ENCODE measurements at places on chromosomes 1 and 21.

- DNase-seq, result no peak
These were observed 44.4 kb upstream of the ANGPTL7 start for GRCh38 chr1:11144570-11145256.

DNA sequence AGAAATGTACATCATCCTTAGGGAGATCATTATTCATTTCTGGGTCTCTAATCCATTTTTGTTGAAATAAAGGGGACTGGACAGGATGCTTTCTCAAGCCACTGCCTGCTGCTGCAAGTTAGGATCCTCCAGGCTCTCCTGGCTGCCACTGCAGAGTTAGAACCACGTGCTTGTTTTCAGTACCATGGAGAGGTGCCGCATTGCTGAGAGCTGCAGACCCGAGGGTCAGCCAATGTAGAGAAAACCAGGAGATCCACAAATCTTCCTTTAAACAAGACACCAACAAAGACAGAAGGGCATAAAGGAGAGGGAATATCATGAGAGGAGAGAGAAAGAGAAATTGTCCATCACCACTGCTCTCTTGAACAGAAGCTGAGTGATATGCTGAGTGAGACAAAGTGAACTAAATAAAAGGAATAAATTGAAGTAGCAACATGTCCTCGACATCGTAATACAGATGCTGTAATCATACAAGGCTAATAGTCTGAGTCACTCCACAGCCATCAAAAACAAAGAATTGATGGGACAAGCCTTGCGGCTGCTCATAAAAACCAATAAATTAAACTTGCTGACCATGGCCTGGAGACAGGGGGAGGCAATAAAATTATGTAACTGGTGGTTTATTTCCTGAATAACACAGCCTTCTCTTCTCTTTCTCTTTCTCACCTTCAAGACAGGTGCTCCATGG lies 255.7 kb downstream of the OMA1 start:
- DNase-seq, result no peak

DNA sequence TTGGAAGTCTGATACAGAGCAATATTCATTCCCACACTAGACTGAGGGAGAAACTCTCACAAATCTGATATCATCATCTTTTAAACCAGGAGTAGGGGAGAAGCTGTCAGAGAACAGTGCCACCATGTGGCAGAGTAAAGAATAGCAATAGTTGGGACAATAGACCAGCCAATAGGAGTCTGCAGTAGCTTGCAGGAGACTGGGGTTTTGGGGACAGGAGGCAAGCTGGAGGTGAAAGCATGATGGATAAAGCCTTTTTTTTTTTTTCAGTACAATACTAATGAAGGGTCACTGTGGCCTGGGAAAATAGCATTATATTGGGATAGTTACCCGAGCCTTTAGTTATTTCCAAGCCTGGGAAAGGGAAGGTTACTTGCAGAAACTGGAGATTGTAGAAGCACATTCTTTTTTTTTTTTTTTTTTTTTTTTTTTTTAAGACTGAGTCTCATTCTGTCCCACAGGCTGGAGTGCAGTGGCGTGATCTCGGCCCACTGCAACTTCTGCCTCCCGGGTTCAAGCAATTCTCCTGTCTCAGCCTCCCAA lies 120.7 kb downstream of the S1PR1 start:
- no peak for DNase-seq

DNA sequence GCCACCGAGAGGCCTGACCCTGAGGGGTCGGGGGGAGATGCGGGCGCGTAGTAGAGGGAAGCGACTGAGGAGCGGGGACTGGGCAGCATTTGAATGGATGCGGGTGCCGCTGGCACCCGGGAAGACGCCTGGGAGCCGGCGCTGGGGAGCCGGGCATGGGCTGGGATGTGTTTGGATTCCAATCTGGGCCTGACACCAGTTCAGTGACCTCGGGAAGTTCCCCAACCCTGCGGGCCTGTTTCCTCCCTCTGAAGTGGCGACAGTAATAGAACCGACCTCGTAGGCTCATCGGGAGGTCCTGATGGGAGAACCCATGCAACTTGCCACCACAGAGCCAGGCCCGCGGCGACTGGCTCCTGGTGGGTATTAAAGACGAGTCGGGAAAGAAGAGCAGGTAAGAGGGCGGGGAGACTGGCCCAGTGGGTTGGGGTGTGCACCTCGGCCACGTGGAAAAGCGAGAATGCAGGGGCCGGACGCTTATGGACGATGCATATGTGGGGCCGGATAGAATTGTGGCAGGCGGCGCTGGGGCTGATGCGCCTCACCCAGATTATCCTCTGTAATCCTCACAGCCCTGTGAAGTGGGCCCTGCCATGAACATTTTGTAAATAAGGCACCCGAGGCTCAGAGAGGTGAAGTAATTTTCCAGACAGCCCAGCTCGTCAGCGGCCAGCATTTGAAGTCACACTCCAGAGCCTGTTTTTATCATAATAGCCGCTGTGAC lies 105.8 kb downstream of the SLC16A1 start:
- no peak for DNase-seq
